Frontal cortex (tissue), 4 donors: ENCODE measurements at places on chromosomes 12 and 14.
A peak's percentile ranks its signal among the peaks of the same experiment; 100 is the strongest.

DNA sequence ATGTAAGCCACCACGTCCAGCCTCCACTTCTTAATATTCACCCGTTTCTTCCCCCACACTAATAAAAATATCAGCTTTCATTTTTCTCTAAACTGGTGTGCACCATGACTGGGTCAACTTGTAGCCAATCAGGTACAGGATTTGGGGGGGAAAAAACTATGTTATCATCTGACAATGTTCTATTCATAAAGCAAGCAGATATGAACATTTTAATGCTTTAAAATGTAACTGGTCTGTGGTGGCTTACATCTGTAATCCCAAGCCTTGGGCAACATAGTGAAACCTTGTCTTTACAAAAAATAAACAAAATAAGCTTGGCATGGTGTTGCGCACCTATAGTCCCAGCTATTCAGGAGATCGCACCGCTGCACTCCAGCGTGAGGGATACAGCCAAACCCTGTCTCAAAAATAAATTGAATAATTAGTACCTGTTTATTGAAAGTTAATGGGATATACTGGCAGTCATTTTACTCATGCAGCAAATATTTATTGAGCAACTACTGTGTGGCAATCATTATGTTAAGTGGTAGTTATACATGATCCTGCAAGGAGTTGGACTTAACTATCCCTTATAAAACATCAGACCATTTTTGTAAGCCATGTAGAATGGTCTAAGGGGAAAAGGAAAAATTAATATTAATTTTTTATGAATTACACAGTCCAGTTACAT, 15.3 kb upstream of the ITPR2 start:
- DNase-seq = no peak

DNA sequence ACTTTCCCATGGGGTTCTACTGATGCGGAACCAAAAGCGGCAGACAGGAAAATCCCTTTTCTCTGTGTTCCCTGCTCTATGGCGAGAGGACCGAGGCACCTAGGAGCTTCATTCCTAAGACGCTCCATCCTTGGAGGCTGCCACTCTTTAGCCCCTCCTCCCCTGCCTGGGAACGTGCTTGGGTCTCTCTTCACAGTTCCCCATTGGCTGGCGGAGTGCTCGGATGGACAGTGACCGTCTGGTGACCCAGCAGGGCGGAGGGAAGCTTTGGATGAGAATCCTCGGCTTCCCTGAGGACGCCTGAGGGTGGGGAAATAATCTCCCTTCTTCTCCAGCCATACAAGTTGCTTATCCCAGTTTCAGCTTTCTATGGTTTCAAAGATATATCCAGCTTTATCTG, 37.3 kb downstream of the KCNA5 start:
- no peak for DNase-seq

DNA sequence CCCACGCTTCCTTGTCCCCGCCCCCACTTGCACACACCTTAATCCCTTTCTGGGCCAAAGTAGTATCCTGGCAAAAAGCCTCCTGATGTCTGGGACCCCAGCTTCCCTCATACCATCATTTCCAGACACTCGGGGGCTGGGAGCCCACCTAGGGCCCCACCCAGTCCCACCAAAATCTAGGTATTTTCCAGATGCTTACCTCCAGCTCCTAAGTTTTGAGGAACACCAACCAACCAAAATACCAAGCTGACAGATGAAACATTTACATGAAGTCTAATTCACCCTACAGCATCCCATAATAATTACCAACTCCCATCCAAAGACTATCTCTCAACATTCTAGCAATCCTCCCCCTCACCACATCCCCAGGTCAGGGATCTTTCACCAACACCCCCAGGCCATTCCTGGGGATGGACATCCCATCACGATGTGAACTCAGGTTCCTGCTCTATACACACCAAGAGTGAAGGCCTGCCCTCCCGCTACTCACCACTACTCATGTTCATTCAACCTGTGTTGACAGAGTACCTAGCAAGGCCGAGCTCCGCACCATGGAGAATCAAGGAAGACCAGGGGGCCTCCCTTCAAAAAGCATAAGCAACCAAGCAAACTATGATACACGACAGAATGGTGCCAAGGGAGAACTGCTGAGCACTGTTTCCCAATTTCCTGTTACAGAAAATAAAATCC, 1.6 kb upstream of the CHD4 start:
- no peak for DNase-seq

DNA sequence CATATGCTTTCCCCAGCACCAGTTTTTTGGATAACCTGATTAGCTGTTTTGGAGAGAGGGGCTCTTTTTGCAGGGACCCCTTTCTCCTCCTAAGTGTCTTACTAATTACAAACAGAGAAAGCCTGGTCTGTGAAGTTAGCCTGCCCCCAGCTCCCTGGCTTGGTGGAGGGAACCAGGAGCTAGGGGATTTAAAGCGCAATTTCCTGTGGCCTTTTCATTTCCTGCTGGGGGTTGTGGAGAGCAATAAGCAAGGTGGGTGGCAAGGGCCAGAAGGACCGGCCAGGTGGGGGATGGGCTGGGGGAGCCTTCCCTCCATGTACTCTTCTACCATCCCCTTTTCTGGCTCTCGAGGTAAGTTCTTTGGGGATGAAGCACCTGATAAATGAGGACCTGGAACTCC, 4.1 kb upstream of the CISTR start:
- DNase-seq = no peak

- DNase-seq = no peak
Measured at GRCh38 chr12:59624732-59625460, 29.1 kb downstream of the SLC16A7 start.

- no peak for DNase-seq
Measured at GRCh38 chr14:54788701-54789100, 113.9 kb downstream of the GCH1 start.

- DNase-seq = peak; percentile 42
Measured at GRCh38 chr12:111193496-111193895, 175.4 kb downstream of the PHETA1 start.

GRCh38 chr12:6424866-6425265, 19.9 kb upstream of the CD27 start:
- no peak for DNase-seq

- no peak for DNase-seq
Measured at GRCh38 chr12:40853221-40853620, 161.0 kb downstream of the CNTN1 start.

- no peak for DNase-seq
Measured at GRCh38 chr14:96162265-96162664, 42.4 kb upstream of the BDKRB2 start.

GRCh38 chr14:103101963-103102688, 7.6 kb downstream of the EXOC3L4 start:
- no peak for DNase-seq

DNA sequence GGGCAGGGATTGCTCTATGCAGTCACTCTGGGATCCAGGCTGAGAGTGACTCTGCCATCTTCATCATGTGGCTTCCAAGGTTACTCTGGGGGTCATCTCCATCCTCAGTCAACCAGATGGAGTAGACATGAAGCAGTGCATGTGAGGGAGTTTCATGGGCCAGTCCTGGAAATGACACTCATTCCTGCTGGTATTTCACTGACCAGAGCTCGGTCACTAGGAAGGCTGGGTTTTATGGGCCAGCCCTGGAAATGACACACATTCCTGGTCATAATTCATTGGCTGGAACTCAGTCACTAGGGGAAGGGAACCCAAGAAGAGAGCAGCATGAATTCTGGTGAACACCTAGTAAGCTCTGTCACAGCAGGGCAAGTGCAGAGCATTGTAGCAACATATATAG, 144.7 kb downstream of the SMOC1 start:
- no peak for DNase-seq

- DNase-seq = peak; percentile 86
Measured at GRCh38 chr12:109998904-109999648, at the start of gene ANKRD13A. ANKRD13A (plus strand) TSS chr12:109999430; CDS start chr12:109999689, 259 bp downstream.

DNA sequence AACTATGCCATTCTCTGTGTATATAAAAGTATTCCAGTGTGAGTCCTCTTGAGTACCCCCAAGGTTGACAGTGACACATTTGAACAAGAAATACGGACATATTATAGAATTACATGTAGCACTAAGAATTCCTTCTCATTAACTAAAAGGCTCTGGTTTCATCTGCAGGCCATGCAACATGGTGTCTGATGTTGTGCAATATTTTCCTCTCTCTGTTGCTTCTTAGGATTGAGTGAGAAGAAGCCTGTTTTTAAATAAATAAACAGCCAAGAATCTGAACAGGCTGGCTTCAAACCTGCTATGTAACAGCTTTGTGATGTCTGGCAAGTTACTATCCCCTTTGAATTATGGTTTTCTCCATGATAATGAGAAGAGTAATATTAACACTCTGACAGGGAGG, 22.2 kb upstream of the CCER1 start:
- DNase-seq = no peak

GRCh38 chr12:51186465-51187085, 13.6 kb upstream of the TFCP2 start:
- no peak for DNase-seq

- DNase-seq = no peak
Measured at GRCh38 chr14:53060046-53060445, 93.1 kb downstream of the DDHD1 start.

DNA sequence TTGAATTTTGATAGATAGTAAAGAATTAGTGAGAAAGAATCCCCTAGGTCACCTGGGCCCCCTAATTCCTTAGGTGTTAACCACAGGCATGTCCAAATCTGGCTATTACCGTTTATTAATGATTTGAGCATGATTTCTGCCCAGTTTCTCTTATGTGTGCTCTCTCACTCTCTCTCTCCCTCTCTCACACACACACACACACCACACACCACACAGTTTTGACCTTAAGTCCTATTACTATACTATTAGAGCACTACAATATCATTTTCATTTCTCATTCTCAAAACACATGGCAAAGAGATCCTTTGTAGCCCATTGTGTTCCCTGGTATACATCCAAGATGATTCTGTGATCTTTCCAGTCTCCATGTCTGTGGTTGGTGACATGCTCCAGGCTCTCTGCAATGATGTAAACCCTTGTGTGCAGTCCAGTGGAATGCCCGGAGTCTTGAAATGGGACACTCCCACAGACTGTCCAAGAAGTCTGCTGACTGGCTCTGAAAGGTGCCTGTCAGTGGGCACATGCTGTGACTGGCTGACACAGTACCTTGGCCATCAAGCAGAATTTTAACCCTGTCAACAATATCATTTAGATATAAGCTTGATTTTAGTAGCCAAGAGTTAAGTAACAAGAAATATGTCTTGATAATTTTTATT, 96.2 kb downstream of the FIGNL2 start:
- peak; percentile 35 for DNase-seq

DNA sequence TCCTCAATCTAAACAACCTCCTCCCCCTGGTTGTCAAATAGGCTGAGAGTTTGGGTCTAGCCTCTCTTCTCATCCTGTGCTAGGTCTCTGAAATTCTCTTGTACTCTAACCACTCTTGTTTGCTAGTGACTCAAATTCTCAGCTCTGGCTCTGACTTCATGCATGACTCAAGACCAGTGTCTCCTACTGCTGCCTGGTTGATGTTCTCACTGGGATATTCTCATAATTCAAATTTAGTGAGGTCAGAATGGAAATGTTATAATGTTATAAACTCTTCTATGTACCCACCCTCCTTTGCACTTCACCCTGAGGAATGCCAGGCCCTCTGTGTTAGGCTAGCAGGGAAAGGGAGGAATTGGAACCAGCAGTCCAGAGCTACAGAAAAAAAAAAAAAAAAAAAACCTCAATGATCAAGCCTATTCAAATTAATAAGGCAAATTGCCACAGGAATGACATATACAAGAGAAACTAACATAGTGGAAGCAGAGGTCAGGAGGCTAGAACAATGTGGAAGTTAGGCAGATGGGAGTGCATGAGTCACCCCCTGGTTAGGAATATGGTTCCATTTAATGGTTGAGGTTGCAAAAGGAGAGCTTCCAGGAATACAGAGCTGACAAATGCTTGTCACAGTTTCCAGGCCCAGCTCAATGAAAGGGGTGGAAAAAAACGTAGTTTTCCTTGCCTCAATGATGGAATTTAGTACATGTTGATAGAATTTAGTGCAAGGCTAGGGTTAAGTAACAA, 459.5 kb downstream of the RMST start:
- DNase-seq = no peak

GRCh38 chr12:103841690-103842584, 903 bp upstream of the NT5DC3 start:
- DNase-seq = no peak

GRCh38 chr12:116959198-116959460, 48.4 kb downstream of the FBXW8 start:
- DNase-seq = no peak

- no peak for DNase-seq
Measured at GRCh38 chr12:22491034-22491433, 53.3 kb downstream of the C2CD5 start.

DNA sequence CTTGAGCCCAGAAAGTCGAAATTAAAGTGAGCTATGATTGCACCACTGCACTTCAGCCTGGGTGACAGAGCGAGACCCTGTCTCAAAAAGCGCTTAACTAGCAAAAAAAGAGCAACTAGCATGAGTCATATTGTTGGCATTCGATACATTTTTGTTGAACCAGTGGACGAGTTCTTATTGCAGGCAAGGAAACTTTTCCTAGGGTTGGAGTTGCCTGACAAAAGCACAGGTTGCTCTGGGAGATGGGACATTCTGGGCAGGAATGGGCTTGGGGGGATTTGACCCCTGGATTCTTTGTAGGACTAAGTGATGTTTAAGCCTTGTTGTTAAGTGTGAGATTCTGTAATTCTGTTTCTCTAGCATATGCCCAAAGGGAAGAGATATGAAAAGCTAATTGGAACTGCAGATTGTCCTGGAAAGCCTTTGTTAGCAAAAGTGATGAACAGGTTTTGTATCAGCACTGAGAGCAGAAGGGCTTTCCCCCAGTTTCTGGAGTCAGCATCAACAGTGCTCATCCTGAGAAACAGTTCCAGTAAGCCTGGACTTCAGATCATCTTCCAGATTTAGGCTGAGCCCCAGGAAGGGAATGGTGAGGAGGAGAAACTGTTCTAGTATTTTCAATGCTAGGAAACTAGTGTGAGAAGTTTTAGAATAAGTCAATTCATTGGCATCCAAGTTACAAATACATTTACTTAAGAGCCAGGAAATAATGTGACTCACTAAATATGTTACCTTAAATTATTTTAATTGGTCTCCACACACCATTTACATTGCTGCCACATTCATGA, 123.1 kb downstream of the SRGAP1 start:
- no peak for DNase-seq

GRCh38 chr14:104734991-104735779, 11.2 kb downstream of the ADSS1 start:
- DNase-seq = no peak

GRCh38 chr12:24021164-24021502, 71.7 kb upstream of the SOX5 start:
- DNase-seq = no peak

GRCh38 chr12:94267921-94268471, 119.6 kb downstream of the PLXNC1 start:
- DNase-seq = no peak

GRCh38 chr12:81998761-81999378, 239.7 kb upstream of the PPFIA2 start:
- no peak for DNase-seq

- DNase-seq = no peak
Measured at GRCh38 chr12:12927211-12928079, 24.5 kb downstream of the GPRC5D start.

GRCh38 chr14:95130549-95130948, 26.8 kb downstream of the DICER1 start:
- no peak for DNase-seq
